ENCODE measurements at places on chromosomes 4 and X.

GRCh38 chr4:106362086-106362825, 6.3 kb downstream of the GIMD1 start:
- no peak for DNase-seq

DNA sequence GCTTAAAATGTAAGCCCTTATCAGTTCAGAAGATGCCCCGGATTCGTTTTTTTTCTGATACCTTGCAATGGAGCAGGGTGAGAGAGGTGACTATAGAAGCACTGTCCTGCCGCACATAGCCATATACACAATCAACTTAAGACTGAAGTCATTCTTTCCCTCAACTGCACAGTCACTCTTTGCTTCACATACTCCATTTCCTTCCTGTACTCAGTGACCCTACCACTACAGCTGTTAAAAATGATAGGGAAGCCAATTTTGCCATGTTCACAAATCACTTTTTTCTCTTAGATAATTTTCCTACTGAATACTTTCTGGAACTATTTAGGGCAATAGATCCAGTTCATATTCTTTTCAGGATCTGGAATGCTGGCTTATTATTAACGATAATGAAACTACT, 300.0 kb downstream of the ANK2 start:
- DNase-seq = no peak

DNA sequence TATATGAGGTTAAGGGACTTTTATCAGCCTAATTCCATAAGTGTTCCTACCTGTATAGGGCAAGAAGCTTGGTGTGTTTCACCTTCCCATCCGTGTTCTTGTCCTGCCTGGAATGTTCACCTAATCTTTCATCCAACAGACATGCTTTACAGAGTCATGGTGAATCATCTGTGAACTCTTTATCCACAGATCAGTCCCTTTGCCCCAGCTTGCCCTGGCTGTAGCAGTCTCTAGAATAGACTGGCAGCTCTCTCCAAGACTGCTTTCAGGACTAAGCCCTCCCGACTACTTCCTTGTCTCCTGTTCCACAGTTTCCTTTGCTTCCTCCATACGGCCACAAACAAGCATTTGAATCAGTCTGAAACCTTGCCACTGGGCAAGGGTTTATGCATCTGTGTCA, 177.9 kb upstream of the IL15 start:
- no peak for DNase-seq

DNA sequence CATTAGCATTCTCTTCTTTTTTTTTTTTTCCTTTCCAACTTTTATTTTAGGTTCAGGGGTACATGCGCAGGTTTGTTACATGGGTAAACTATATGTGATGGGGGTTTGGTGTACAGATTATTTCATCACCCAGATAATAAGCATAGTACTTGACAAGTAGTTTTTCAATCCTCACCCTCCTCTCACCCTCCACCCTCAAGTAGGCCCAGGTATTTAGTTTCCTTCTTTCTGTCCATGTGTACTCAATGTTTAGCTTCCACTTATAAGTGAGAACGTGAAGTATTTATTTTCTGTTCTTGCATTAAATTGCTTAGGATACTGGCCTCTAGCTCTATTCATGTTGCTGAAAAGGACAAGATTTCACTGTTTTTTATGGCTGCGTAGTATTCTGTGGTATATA, 140.8 kb upstream of the PGRMC2 start:
- DNase-seq = no peak

GRCh38 chr4:124529131-124529530, 183.4 kb downstream of the ANKRD50 start:
- DNase-seq = peak; percentile 59

GRCh38 chr4:337932-338758, 531 bp downstream of the ZNF141 start:
- peak; percentile 28 for DNase-seq

- DNase-seq = no peak
These were observed 189.9 kb upstream of the NWD2 start for GRCh38 chr4:37054531-37055077.

DNA sequence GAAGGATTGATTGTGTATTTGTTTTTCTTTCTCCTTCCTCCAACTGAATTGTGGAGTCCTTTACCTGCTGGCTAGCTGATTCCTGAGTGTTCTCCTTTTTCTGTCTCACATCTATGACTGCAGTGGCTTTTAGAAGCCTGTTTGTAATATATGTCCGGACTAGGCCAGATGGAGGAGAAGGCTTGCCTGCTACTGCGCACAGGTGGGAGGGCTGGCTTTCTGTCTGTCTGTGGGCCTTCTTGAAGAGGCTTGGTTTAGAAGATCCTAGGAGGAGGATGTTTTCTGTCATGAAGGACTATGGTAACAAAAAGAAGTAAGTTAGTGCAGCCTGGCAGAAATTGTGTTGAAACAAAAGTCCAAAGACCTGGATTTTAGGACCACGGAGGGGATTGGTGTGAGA, 8.5 kb downstream of the PPP1R3F start:
- no peak for DNase-seq

DNA sequence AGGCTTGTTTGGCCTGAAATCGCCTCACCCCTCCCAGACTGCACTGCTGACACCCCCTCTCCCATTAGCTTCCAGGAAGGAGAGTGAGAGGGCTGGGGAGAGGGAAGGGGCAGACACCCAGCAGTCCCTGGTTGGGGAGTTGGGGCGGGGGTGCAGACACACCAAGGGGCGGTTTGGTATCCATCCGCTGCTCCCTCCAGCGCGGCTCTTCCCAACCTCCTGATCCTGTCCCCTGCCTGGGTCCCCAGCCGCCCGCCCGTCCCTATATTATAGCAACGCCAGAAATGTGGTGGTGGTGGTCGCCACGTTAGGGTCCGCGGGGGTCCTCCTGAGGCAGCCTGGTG, 24.9 kb downstream of the GPRASP3 start:
- DNase-seq = no peak

DNA sequence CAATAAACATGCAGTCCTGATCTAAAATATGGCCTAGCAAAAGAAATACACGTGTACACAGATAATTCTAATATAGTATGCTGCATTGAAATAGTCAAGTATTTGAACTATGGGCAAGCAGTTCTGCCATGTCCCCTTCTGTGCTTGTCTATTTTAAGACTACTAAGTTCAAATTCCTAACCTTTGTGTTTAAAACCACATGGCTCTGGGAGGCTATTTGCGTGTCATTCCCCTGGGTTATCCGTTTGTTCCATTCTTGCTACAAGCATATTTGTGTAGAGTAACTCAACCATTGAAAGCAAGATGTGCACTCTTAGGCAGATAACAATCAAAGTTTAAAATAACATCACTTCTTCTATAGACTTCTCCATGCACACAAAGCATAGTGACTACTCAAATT, 25.4 kb upstream of the TBC1D1 start:
- no peak for DNase-seq

GRCh38 chr4:26450418-26450817, 39.9 kb downstream of the CCKAR start:
- DNase-seq = no peak

DNA sequence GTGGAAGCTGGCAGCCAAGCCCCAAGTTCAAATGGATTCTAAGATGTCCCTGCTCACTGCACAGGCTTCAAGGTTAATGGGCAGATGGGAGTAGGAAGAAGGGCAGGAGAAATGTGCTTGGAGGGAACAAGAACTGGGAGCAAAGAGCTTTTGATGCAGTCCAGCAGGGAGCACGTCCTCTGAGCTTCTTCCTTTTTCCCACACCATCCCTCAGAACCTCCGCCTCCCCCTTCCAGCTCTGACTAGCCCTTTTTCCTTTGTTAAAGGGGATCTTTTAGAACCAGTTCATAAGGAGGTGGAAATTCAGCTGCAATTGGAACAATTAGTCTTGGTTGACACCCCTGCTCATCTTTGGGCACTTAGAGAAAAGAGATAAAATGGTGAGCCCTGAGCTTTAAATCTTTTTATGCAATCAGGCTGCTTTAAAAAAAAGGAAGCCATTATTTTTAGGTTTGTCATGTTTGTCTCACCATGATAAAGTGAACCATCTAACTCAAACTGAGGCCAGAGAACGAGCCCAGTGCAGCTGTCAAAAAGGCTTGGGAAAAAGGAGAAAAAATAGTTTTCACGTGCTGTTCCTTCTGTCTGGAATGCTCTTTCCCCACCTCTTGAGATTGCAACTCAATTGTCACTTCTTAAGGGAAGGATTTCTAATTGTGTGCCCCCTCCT, 135.8 kb upstream of the IL1RAPL2 start:
- no peak for DNase-seq

DNA sequence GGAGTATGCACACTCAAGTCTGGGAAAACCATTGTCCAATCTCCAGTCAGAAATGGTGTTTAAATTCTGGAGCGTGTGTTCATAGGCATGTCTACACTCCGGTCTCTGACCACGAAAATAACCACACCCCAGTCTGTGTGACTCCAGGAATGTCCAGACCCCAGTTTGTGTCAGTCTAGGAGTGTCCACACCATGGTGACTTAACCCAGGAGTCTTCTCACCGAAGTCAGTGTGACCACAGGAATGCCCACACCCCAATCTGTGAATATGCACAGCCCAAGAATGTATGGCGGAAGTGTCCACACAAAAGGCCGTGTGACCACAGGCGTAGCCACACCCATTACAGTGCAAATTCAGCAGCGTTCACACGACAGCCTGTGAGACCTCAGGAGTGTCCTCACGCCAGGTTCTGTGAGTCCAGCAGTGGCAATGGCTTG, 11.4 kb downstream of the FTSJ1 start:
- DNase-seq = peak; percentile 77

- no peak for DNase-seq
These were observed 467 bp downstream of the HSD17B11 start for GRCh38 chr4:87390551-87390890.

DNA sequence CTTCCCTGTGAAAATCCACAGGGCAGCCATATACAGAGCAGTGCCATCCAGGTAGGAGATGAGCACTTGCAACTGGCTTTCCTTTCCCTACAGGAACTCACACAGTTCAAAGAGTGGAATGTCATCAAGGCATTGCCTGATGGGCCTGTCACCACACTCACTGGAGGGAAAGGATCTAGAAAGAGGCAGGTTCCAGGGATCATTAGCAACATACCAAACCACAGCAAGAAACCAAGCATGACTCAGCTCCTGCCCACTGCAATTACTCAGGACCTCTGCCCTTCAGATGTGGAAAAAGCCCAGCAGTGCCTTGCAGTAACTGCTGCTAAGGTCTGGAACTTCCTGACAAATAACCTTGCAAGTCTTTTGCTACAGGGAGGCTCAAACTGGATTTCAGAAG, 101.2 kb downstream of the ZNF674 start:
- peak; percentile 86 for DNase-seq

DNA sequence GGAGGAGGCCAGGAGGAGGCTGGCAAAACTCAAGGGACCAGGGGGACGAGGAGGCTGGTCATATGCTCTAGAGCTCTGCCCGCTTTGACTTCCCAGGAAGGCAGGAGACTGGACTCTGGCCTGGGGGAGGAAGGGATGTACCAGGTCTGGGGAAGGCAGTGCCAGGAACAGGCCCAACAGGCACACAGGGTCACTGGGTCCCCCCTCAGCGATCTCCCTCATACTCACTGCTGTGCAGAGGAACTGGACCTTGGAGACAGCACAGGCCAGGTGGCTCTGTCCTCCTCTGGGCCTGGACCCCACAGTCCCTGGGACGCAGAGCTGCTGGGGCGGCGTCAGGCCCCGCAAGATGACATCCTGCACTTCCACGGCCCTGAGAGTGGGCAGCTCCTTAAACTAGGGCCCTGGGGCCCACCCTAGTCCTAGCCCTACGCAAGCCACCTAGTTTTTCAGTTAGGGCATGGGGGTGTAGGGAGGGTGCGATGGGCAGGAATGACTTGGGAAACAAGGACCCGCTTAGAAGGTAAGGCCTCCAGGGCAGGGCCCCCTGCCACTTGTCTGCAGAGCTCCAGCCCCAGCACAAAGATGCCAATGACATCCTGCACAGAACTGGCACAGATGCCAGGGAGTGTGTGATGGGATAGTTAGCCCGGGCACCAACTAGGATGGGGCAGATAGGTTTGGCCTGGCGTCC, 59.5 kb downstream of the HTRA3 start:
- DNase-seq = no peak

GRCh38 chrX:73076838-73077237, 2.5 kb downstream of the PABPC1L2A start:
- DNase-seq = no peak

DNA sequence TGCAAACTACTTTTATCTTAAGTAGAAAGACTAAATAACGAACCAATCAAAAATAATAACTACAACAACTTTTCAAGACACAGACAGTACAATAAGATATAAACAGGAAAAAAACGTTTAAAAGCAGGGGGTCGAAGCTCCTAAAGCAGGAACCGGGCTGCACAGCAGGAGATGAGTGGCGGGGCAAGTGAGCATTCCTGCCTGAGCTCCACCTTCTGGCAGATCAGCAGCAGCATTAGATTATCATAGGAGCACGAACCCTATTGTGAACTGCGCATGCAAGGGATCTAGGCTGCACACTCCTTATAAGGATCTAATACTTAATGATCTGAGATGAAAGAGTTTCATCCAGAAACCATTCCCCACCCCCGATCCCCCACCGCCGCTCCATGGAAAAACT, 146.2 kb downstream of the TEX11 start:
- no peak for DNase-seq

DNA sequence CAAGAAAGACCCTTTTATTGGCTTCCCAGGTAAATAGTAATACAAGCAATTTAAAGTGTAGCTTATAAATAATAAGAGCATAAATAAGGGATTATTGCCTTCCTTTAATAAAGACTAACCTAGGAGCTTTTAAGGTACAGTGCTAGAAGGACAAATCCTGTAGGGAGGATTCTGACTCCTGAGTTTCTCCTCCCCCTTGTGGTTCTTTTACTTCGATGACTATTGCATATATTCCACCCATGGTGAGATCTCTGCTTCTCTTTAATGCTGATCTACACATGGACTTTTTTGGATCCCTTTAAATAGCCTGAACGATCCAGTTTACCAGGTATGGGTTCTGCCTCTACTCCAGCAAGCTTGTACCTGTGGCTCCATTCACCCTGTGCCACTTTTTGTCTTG, 2.5 kb downstream of the GALNT7 start:
- no peak for DNase-seq

DNA sequence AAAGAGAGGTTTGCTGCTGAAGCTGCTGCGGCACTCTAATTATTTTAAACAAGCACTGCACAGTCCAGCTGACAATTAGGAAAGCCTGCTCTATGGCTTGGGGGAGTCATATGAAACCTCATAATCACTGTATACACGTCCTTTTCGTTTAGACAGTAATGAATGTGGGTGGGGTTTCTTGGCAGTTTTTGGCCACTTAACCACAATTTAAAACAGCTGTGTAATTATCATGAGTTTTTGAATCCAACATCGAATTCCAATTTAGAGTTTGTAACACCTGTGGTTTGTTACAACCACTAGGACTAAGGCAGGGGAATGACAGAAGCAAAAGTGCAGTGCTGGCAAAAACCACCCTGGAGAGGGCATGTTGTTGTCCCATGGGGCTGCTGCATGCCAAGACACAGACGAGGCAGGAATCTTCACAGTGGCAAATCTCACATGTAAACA, 99.5 kb downstream of the CXXC4 start:
- DNase-seq = no peak

- DNase-seq = peak; percentile 2
These were observed 42.5 kb downstream of the VGLL1 start for GRCh38 chrX:136574548-136574947.
